Testis (tissue), 5 donors: ENCODE measurements at places on chromosomes 7 and 10. TPM values are rescaled to one million over a fixed set of nuclear protein-coding genes. Genes with fewer than 3 reads are reported as not detected.

Gene INMT
- total RNA-seq, result 41.2 TPM

Gene GIMAP4
- total RNA-seq, result 5.8 TPM

- H3K36me3 ChIP-seq, result no peaks in the 10 kb centered on the region
- no peak overlapping the region for H3K4me3 ChIP-seq
- H3K27me3 ChIP-seq, result no peaks in the 10 kb centered on the region
- DNase-seq, result no peak
Measured at GRCh38 chr7:102429141-102429899, 4.1 kb upstream of the ORAI2 start.

DNA sequence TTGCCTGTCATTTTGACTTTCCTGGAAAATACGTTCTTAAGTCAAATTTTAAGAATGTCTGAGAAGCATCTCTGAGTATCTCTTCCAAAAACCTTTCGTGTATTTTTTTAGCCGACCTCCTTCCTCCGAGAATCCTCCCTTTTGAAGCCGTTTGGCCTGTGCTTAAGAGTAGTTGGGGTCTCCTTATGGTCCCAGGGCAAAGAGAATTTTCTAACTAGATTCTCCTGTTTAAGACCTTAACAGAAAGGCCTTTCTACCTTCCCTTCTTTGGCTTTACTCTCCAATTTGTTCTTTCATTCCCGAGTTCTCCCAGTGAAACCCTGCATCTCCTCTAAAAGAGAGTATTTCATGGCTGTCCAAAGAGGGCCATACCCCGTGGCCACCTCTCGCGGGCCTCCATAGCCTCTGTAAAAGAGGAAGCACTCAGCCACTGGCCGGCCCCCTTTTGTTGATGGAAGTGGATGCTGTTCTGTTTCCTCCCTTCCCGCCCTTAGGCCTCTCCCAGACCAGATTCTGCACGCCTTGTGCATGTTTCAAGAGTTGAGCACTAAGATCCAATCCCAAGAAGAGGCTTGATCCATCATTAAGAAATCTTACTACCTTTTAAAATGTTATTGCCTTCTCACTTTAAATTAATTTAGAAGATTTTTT is 6.6 kb upstream of the FEZF1 start:
- no peaks in the 10 kb centered on the region for H3K36me3 ChIP-seq
- no peaks in the 10 kb centered on the region for H3K4me1 ChIP-seq
- H3K27me3 ChIP-seq, result peaks cover 4% of the 10 kb centered on the region
- H3K27ac ChIP-seq, result no peak overlapping the region
- H3K4me3 ChIP-seq, result peak overlapping the region; percentile 59

GRCh38 chr7:142418326-142418725 is 160.5 kb upstream of the PRSS58 start:
- H3K4me1 ChIP-seq, result no peaks in the 10 kb centered on the region
- no peaks in the 10 kb centered on the region for H3K27me3 ChIP-seq
- no peak for DNase-seq
- H3K4me3 ChIP-seq, result no peak overlapping the region
- H3K36me3 ChIP-seq, result no peaks in the 10 kb centered on the region
- H3K27ac ChIP-seq, result no peak overlapping the region

GRCh38 chr10:129968853-129969183 is 4.7 kb upstream of the EBF3 start:
- no peak overlapping the region for H3K4me3 ChIP-seq
- peaks cover 3% of the 10 kb centered on the region for H3K4me1 ChIP-seq
- H3K27me3 ChIP-seq, result no peaks in the 10 kb centered on the region
- no peaks in the 10 kb centered on the region for H3K36me3 ChIP-seq
- DNase-seq, result peak; percentile 73

DNA sequence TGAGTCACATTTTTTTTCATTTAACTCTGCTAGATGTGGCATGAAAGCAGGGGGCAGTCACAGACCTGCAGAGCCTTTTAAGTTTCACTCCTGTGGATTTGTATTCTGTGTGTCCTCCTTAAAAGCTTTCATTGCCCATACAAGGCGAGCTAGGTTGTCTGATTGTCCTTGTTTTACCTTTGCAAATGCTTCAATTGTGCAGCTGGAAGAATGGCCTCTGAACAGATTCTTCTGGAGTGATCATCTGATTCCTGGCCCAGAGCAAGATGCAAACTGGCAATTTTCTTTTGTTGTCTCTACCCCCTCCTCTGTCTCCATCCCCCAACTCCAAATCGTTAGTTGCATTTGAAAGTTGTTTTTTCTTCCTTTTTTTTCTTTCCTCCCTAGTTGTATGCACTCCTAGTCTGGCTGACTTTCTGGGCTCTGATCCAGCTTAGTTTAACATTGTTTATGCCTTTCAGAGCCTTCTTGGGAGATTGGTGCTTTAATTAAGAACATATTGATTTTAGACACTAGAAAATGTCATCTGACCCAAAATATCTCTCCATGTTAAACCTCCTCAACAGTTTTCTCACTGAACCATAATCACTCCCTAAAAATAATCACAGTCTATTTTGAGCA is 150.2 kb downstream of the REEP3 start:
- H3K4me1 ChIP-seq, result peaks cover 20% of the 10 kb centered on the region
- H3K27ac ChIP-seq, result no peak overlapping the region
- no peaks in the 10 kb centered on the region for H3K36me3 ChIP-seq
- H3K4me3 ChIP-seq, result no peak overlapping the region
- no peaks in the 10 kb centered on the region for H3K27me3 ChIP-seq
